Fibroblast of skin of scalp (primary cell): ENCODE measurements at places on chromosomes 4 and X.

- DNase-seq = no peak
These were observed 243.0 kb upstream of the HHIP start for GRCh38 chr4:144402999-144403398.

DNA sequence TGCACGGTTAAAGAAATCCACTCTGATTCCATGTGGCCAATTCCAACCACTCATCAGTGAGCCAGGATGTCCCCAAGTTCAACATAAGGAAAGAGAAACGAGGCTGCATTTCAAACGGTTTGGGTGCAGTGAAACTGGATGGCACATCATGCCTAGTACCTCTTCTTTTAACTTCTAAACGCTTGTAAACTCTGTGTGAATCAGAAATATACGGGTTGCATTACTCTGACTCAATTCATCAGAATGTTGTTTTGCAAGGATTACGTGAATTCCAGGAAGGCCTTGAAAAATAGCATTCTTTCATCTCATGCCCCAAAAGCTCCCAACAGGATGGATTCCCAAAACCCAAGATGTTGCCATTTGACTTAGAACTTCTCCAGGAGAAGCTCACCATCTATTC lies 270.4 kb downstream of the LDB2 start:
- DNase-seq = peak; percentile 92

DNA sequence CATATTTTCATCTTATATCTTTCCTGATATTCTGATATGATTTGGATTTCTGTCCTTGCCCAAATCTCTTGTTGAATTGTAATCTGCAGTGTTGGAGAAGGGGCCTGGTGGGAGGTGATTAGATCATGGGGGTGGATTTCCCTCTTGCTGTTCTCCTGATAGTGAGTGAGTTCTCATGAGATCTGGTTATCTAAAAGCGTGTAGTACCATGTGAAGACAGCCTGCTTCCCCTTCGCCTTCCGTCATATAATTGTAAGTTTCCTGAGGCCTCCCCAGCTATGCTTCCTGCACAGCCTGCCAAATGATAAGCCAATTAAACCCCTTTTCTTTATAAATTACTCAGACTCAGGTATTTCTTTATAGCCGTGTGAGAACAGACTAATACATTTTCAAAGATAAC lies 77.2 kb downstream of the ANKRD50 start:
- no peak for DNase-seq

GRCh38 chr4:156949373-156949814 lies 22.2 kb downstream of the PDGFC start:
- peak; percentile 69 for DNase-seq

GRCh38 chr4:8236106-8236919 lies 33.2 kb upstream of the HTRA3 start:
- no peak for DNase-seq
